ENCODE measurements at places on chromosomes 2 and 18. TPM values are rescaled to one million over a fixed set of nuclear protein-coding genes. Genes with fewer than 3 reads are reported as not detected.

DNA sequence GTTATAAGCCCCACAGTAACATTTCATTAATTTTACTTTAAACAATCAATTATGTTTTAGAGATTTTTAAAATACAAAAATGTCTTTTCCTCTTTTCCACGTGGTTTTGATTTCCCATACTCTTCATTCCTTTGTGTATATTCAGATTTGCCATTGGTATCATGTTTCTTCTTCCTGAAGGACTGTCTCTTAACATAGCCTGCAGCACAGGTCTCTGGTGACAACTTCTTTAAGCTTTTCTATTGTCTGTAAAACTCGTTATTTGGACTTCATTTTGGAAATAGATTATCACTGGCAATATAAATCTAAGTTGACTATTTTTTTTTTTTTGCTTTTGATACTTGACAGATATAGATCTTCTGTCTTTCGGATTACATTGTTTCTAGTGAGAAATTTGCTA, 115.2 kb upstream of the KLHL29 start:
- DNase-seq: no peak

DNA sequence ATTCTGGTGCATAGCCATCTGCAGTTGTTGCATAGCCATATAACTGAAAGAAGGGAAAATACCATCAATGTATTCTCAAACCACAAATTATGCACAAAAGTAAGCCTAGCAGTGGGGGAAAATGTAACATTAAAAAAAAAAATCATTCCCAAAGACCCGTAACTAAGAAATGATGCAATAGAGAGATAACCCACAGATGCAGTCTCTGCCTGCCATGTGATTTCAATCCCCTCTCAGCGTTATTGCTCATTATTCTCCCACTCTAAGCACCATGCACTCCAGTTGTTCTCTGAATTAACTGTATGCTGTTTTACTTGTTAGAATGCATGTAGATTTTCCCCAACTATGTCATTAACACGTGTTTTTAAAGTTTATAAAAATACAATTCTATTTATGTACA, 14.1 kb downstream of the DSC1 start:
- DNase-seq: no peak

- no peak for DNase-seq
Measured at GRCh38 chr2:1979138-1979537, 234.8 kb upstream of the PXDN start.

DNA sequence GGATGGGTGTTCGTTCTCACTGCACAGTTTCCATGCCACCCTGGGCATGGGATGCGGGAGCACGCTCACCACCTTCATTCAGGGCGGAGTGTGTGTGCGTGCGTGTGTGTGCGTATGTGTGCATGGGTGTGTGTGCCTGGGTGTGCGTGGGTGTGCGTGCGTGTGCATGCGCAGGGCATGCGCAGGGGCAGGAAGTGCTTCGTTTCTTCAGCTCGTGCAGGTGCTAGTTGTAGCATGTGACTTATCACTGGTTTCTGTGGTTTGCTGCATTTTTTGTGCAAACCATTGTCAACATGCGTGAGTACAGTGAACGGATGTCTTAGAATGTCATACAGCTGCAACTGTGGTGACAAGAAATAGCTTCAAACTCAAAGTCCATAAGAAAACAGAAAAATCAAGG, 179.5 kb downstream of the PTGR3 start:
- DNase-seq: no peak

DNA sequence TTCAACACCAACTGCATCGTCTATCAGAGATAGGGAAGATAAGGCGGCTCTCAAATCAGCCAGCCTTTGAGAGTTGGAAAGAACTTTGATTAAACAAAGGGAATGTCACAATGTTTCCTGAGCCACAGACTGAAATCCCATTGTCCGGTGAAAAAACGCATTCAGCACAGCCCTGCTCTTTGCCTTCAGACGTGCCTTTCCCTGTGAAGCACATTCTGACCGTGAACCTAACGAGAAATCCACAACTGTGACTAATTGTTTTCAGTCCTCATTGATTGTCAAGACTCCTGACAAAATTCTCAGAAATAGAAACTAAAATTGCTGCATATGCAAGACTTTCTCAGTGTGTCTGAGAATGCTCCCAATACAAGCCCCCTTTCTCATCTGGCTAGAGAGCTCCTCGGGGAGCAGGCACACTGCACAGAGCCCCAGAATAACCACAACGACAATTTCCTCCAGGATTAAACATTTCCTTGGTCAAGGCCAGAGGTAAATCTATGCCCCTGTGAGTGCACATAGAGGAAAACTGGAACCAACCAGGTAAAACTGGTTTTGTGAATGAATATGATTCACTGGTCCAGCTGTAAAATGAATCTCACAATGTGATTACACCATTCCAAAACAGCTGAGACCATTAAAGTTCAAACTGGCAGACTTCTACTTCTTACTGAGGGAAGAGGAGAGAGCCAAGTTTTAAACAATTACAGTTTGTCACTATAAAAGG, 561.9 kb upstream of the ID2 start:
- no peak for DNase-seq

DNA sequence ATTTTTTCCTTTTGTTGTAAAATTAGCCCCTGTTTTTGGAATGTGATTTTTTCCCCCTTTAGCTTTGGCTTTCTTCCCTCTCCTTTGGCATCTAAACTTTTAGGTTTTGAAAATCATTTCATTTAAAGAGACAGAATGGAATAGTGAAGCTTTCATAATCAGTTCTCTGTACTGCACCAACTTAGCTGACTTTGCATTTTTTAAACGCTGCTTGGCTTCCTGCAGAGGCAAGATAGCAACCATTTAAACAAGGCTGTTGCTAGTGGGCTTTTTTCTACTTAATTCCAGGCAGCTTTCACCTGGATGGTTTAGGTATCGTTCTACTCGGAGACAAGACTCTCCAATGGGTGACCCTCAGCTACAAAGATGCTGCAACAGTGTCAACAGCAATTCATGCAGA, 267.9 kb upstream of the PKDCC start:
- no peak for DNase-seq

DNA sequence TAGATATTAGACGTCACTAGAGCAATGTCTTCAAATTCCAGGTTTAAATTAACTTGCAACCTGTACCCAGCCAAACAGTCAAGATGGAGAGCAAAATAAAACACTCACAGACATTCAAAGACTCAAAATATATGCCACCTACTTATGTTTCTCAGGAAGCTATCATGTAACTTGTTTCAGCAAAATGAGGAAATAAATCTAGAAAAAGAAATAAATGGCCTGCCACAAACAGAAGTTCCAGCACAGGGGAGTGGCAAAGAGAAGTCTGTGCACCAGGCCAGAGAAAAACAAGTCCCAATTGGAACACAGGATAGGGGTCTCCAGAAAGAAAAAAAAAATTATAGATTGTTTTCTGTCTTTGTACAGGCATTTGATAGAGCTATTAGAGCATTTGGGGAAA, 96.7 kb downstream of the LRP2 start:
- no peak for DNase-seq

GRCh38 chr18:48671561-48671945, 132.7 kb downstream of the CTIF start:
- no peak for DNase-seq

DNA sequence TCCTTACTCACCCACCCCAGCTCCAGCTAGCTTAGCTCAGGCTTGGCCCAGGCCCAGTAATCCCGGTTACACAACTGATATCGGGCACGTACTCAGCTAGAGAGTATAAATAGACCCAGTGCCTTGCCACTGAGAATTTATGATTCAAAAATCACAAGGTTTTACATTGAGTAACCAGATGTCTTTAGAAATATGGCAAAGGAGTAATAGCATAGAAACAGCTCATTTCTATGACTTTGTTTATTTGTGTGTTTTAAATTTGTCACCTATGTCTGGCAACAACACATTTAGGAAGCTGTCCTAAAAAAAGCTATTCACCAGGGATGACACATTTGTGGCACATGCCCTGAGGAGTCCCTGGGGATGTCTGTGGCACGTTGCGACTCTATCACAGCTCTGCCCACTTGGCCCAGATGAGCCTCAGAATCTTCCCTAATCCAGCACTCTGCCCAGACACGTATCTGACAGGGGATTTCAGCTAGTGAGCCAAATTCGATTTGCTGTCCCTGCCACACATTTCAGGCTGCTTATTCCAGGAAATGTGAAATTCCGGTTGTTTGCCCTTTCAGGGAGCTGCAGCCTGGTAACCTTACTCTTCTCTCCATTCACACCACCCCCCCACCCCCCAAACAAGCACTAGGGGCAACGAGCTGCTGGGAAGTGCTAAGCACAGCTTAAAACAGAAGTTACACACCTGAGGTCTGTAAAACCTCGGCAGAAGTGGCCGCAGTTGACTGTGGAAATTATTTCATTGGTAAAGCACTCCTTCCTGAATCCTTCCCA, 85.4 kb upstream of the ZCCHC2 start:
- no peak for DNase-seq

- DNase-seq: no peak
Measured at GRCh38 chr2:26618611-26619010, 22.6 kb downstream of the CIB4 start.

GRCh38 chr2:229825476-229825875, 96.3 kb downstream of the TRIP12 start:
- DNase-seq: no peak

- DNase-seq: no peak
Measured at GRCh38 chr18:23879544-23879943, 135.0 kb upstream of the TTC39C start.

GRCh38 chr2:176491172-176491904, 222.1 kb downstream of the MTX2 start:
- no peak for DNase-seq

GRCh38 chr2:71662665-71663394, 209.5 kb downstream of the DYSF start:
- no peak for DNase-seq

- DNase-seq: no peak
Measured at GRCh38 chr2:202510911-202511310, 123.9 kb upstream of the FAM117B start.

DNA sequence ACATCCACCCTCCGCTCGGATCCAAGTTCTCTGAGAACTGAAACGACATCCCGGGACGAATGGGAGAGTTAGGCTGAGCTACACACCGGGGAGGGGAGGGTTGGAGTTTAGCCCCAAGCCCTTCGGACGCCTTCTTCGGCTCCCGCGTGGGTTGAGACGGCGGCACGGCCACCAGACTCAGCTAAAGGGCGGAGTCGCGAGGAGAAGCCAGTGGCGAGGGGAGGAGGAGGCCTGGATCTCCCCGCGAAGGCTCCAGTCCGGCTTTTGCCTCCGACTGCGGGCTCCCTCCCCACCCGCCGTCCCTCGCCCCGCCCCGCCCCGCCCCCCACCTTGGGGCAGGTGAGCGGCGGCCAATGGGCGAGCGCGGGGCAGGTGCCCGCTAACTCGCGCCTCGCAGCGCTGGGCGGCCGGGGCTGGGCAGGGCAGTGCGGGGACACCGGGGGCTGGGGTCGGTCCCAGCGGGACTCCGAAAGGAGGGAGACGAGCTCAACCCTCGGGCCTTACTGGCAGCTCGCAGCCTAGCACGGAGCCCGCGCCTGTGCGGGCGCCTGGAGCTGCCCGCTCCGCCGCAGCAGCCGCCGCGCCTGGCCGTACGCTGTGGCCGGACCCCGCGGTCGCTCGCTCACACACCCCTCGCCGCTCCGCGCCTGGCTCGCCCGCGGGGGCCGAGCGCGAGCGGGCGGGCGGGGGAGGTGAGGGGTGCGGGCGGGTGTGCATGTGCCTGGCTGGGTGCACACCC, at the start of gene EMX1:
EMX1 (plus strand) TSS at position 382 of the 739 bp plus-strand sequence; CDS start at position 716, 334 bp downstream.
- DNase-seq: no peak

DNA sequence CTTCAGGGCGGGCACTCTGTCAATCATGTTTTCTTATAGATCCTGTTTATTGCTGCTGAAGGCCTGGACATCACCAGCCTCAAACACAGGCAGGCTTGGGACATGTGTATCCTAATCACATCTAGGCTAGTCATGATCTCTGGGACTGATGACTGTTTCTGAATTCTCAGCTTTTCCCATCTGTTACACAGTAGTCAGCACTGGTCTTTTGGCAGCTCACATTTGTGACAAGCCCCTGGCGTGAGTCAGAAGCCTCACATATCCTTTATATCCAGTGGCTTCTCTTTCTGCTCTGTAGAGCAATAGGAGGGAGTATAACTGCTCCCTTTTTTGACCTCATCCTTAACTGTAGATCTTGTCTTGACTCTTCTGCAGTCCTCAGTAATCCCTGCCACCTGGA, 4.5 kb downstream of the SEMA4F start:
- no peak for DNase-seq

- DNase-seq: no peak
Measured at GRCh38 chr2:191995285-191995684, 148.4 kb upstream of the CAVIN2 start.

GRCh38 chr2:134120406-134120732, 133.5 kb upstream of the MGAT5 start:
- DNase-seq: no peak

GRCh38 chr2:105571445-105571987, 172.7 kb upstream of the FHL2 start:
- DNase-seq: no peak

GRCh38 chr18:62037012-62037742, 144.4 kb upstream of the RNF152 start:
- DNase-seq: no peak

- DNase-seq: no peak
Measured at GRCh38 chr18:24536834-24537233, 76.4 kb downstream of the HRH4 start.

DNA sequence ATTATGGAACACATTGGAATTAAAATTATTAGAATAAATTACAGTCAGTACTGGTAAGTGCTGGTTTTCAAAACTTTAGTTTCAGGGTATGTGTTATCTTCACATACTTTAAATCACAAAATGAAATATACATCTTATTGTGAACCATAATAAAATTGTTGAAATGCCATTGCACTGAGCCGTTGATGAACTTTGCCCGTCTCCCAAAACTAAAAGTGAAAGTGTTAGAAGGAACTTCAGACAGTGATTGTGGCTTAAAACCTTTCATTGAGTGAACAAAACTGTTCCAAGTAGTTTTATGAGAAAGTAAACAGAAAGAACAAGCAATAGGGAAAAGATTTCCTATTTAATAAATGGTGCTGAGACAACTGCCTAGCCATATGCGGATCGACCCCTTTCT, 811.6 kb downstream of the PLCL1 start:
- DNase-seq: no peak

DNA sequence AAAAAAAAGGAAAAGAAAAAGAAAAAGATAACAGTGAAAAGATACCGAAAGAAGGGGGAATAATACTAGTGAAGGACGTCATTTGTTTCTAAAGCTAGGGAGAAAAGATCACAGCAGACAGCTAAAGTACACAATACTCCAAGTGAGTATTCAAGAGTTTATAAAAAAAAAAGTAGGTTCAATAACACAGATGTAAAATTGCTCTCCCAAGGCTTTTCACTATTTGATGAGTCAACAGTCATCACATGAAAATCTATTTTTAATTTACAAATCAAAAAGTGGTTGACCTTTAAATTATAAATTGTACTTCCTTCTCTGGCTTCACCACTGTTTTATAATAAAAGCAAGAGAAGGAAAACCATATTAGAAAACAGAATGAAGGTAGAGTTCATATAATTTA, 144.0 kb downstream of the ZRANB3 start:
- no peak for DNase-seq

GRCh38 chr2:46763861-46764260, 151.7 kb downstream of the MCFD2 start:
- no peak for DNase-seq

The MFF gene
- 96.4 TPM for total RNA-seq

The CD8A gene
- not detected for total RNA-seq

The DTNB gene
- 1.7 TPM for total RNA-seq

The SERPINB11 gene
- total RNA-seq: not detected

The SPP2 gene
- total RNA-seq: not detected

The TMEM131 gene
- total RNA-seq: 28.4 TPM

The HOXD13 gene
- total RNA-seq: not detected

The PCARE gene
- not detected for total RNA-seq

The TYW5 gene
- total RNA-seq: 7.6 TPM
